ENCODE measurements at places on chromosomes 16 and 17.
A peak's percentile ranks its signal among the peaks of the same experiment; 100 is the strongest.

DNA sequence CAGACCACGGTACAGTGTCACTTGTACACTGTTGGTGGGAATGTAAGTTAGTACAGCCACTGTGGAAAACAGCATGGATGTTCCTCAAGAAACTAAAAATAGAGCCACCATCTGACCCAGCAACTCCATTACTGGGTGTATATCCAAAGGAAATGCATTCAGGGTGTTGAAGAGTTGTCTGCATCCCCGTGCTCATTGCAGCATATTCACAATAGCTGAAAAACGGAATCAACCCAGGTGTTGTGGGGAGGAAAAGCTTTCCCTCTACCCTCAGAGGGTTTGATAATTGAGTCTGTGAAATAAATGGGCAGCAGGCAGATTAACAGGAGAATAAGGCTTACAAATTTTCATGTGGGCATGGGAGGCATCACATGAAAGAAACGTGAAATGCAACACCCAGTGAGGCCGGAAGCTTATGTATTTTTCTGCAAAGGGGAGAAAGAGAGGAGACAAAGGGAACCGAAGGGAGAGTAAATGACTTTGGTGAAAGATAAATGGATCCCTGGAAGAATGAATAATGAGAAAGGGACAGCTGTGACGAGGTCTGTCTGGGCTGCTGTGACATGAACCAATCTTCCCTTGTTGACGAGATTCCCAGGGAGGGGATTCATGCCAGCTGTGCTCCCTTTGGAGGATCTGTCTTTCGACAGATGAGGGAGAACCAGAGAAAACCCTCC, 106.2 kb downstream of the KCNJ12 start:
- no peak for DNase-seq

- DNase-seq = no peak
These were observed 3.2 kb upstream of the PER1 start for GRCh38 chr17:8155231-8155995.

GRCh38 chr17:30091121-30091670, 25.4 kb upstream of the NSRP1 start:
- no peak for DNase-seq

DNA sequence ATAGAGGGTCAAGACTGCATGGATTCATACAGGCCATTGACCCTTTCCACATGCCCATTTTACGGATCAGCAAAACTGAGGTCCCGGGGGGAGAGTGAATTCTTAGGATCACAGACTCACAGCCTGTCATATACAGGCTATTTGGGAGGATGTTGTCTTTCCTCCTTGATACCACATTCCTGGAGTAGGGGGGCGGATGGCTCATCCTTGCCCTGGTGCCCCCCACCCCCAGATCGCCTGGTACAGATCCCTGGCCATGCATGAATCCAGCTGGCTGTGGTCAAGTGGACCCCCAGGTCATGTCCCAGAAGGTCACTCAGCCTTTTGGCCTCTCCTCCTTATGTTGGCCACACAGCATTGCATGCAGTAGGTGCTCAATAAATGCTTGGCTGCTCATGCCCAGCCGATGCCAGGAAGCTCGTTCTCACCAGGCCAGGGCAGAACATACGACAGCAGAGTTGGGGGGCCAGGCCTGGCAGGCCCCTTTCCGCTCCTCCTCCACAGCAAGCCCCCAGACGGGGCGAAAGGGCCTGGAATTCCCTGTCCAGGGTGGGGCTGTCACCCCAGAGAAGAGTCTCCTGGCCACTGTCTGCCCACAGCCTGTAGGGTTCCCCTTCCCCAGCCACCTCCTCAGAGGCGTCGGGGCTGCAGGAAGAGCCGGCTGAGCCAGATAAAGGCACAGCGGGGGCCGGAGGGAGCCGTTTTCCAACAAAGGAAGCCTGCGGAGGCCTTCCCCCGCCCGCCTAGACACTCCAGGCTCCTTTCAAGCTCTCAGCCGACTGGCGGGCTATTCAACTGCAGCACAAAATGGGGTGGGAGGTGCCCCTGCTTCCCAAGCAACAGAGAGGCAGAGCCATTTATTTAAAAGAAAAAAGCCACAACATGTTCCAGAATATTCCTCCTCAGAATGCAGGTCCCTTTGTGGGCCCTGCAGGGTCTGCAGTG, 215.7 kb upstream of the CIBAR2 start:
- peak; percentile 69 for DNase-seq

DNA sequence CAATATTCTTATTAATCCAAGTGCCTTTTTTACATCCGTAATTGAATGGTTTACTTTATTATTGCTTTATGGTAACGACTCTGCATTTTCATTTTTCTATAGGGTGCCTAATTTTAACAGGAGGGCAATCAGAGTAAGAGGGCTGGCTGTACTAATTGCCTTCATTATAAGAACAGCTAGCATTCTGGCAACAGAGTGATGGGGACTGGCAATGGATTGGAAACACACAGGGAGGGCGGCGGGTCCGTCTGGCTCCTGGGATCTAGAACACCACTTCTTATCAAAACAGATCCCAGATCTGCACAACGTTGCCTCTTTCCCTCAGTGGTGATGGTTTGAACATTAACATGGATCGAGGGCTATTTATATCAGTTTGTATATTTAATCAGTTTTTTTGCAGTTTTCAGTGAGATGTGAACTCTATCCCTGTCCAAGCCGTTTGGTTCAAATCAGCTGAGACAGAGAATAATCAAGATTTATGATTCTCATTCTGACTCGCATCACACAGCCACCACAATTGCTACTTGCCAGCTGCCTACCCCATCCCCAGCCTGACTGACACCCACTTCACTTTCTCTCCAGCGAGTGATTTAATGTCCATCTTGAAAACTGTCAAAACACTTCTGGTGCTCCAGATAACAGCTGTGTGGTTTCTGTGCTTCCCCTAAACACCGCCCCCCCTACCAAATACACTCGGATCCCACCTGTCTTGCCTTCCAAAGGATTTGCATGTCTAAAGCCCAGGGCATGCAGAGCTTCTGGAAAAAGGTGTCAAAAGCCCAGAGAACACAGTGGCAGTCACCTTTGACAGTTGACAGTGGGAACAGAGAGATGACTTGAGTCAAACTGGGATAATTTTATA, 327.9 kb downstream of the HS3ST4 start:
- no peak for DNase-seq

- DNase-seq = no peak
These were observed 70.6 kb upstream of the HS3ST2 start for GRCh38 chr16:22743401-22743800.

DNA sequence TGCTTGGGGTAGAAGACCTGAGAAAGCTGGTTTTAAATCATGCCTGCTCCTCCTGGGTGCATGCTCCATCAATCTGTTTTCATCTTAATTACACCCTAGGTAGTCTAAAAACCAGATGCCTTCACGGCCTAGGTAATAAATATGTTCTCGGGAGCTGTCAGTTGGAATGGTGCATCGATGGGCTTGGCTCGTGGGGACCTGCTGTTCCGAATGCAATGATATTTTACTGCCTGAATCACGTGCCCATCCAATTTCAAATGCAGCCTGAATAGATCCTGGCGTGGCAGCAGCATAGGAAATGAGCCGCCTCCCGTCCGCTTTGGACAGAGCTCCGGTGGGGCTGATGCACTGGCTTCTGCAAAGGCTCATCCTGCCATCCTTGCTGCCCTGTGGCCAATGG, 18.8 kb upstream of the FAAP100 start:
- DNase-seq = no peak

DNA sequence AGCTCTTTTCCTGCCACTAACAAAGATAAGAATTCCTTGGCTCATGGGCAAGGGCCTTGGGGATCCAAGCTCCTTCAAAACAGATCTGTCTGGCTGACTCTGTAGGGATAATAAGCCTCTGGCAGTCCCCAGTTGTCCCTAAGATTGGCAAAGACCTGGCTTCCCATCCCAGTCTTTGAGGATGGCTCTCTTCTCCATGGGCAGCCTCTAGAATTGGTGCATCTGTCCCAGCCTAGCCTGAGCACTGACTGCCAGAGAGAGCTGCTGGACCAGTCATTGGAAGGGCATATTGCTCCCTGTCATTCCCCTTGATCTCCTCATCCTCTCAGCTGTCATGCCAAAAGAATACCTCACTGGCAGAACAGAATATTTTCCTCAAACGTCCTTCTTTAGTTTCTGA, 13.2 kb upstream of the CUEDC1 start:
- DNase-seq = no peak

- peak; percentile 98 for DNase-seq
These were observed 16.3 kb downstream of the ANKFY1 start for GRCh38 chr17:4247361-4247970.

DNA sequence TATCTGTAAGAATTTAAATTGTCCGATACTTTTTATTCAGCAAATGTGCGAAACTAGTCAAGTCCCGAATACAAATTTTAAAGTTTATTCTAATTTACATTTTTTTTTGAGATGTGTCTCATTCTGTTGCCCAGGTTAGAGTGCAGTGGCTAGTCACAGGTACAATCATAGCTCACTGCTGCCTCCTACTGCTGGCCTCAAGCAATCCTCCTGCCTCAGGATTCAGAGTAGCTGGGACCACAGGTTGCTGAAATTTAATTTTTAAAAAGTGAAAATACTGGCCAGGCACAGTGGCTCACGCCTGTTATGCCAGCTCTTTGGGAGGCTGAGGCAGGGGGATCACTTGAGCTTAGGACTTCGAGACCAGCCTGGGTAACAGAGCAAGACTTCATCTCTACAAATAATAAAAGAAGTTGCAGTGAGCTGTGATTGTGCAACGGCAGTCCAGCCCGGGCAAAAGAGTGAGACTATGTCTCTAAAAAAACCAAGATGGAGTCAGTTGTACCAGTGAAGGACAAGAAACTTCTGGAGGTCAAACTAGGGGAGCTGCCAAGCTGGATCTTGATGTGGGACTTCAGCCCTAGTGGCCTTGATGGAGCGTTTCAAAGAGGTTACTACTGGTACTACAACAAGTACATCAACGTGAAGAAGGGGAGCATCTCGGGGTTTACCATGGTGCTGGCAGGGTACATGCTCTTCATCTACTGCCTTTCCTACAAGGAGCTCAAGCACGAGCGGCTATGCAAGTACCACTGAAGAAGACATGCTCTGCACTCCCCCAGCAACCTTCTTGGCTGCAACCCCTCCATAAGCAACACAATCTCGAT, 5.6 kb downstream of the POLG2 start:
- no peak for DNase-seq

GRCh38 chr17:3722716-3723115, 987 bp upstream of the HASPIN start:
- DNase-seq = no peak

GRCh38 chr17:50303596-50303995, 29.3 kb downstream of the TMEM92 start:
- DNase-seq = no peak

GRCh38 chr16:77289331-77289809, 90.2 kb downstream of the SYCE1L start:
- no peak for DNase-seq

DNA sequence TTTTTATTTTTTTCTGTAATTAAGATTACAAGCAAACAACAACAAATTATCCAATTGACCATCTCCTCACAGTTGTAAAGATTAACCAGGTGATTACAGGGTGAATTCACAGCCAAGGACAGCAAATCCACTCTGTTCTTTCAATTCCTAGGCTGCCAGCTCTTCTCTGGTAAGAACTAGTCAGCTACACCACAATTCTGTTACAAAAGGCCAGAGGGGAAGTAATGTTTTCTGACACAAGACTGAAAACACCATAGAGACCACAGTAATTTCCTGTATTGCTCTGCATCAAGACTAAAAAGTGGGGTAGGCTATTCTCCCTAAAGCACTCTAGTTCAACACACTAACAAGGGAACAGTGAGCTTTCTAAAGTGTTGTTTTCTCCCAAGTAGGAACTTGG, 10.6 kb downstream of the CA10 start:
- no peak for DNase-seq

DNA sequence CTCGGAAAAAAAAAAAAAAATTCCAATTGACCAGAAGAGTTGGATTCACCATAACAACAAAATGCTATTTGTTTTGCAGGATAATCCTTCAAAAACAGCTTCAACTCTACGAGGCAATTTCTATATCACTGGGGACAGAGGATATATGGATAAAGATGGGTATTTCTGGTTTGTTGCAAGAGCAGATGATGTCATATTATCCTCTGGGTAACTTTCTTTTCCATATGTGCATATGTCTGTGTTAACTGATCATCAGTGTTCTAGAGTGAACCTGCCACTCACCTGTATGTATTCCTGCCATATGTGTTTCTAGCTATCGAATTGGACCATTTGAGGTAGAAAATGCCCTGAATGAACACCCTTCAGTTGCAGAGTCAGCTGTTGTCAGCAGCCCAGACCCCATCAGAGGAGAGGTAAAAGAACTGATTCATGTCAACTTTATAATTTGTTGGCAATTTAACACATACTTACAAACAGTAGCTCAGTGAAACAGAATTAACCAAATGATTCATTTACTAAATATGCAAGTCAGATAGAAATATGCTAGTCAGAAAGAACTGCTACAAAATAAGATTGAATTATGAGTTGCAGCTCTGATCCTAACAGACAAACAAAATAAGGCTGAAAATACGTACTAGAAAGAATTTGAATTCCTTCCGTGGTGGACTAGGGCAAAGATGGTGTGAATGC, 14.2 kb downstream of the ERI2 start:
- DNase-seq = no peak

- no peak for DNase-seq
These were observed 12.9 kb downstream of the HEATR6 start for GRCh38 chr17:60065867-60066266.

GRCh38 chr16:83907631-83908250, 8.8 kb downstream of the MLYCD start:
- DNase-seq = no peak

- no peak for DNase-seq
These were observed 8.1 kb upstream of the EPX start for GRCh38 chr17:58184308-58184985.

GRCh38 chr17:79485991-79486390, 124.9 kb downstream of the RBFOX3 start:
- DNase-seq = no peak

DNA sequence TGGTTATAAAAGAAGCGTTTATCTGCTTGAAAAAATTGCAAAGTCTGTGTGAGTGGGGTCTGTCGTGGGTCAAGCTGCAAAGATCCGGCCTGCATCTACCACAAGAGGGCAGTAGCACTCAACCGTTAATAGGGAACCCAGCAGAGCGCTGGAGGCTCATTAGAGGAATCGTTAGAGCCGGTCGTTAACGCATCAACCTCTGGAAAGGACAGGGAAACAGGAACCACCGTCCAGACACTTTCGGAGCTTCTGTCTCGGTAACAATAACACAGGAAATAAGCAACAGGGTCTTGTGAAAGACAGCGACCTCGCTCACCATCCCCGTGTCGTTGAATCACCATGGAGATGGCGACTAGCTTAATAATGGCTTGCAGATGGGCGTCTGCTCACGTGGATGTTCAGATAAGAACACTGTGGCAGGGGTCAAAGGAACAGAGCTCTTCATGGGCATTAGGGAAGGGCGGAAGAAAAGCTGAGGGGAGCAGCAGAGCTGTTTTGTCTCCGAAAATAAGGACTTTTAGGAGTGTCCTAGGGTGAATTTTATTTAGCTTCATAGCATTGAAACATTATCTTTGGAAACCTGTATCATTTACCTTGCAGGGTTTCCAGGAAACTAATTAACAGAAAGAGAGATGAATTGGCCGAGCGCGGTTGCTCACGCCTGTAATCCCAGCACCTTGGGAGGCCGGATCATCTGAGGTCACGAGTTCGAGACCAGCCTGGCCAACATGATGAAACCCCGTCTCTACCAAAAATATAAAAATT, 11.9 kb upstream of the NSRP1 start:
- peak; percentile 43 for DNase-seq

GRCh38 chr17:41737680-41738023, 3.2 kb upstream of the HAP1 start:
- DNase-seq = no peak
